Activated CD8-positive, alpha-beta memory T cell treated with anti-CD3 and anti-CD28 coated beads for 1 hour (primary cell): ENCODE measurements at places on chromosomes 4 and X.

DNA sequence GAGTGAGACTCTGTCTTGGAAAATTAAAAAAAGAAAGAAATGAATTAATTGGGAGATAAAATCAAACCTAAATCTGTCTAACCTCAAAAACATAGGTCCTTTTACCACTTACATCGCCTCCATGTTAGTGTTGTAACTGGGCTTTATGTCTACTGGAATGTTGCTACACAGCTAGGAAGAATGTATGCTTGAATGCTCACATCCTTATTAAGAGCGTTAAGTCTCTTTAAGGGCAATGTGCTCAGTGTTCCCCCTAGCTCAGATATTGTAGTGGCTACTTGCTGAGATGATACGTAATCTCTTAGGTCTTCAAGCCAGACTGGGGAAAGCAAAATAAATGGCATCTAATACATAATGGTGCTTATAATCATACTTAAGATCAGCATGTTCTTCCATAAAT, 1072.8 kb downstream of the PDHA2 start:
- no peak for DNase-seq

DNA sequence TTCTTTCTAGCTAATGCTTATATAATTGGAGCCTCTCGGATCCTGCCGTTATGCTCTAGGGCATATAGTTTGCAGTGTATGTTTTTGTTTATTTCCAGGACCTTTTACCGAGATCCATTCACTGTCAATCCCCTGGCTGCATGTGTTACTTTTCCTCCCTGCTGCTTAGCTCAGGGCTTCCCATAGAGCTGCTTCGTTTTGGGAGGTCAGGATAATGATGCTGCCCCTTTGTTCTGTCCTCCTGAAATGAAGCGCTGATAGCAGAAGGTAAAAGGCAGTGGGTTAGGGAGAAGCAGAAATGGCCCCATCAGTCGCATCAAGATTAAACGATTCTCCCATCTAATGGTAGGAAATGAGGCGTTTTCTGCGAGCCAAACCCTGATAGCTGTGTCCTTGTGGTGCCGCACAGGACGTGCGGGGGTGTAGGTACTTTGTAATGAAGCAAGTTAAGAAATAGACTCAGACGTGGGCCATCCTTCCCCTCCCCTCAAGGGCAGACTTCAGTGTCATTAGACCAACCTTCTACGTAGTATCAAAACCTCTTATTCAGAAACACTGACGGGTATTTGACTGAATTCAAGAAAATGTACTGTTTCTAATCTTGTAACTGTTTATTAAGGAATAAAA, 37.3 kb downstream of the AFF2 start:
- DNase-seq, result no peak

GRCh38 chrX:18875256-18875878, 108.5 kb downstream of the PHKA2 start:
- DNase-seq, result no peak

DNA sequence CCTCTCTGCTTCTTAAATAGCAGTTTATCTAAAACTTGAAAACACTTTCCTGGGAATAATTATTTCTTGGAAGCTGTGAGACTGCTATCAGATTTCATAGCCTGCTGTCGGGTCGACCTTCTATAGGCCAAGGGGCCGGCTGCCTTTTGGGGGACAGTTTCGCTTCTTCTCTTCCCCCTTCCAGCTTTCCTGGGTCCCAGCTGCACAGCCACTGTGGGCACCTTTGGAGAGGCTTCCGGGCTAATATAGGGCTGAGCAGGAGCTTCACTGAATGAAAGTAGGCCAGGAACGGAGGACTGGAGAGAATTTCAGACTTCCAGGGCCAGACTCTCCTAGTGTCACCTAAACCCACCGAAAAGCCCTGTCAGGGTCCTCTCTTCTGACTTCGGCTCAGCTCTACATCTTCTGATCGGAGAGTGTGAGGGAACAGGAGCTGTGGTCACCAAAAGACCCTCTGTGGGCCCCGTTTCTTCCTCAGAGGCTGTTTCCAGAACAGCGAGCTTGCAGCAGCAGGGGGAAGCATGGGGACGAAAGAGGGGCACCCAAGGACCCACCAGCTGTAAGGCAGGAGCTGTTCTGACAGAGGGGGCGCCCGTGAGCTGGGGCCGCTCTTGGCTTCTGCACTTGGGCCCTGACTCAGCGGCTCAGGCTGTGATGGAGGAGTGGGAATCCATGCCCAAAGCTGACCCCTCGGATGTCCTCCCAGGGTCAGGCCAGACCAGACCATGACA, 620.6 kb downstream of the BCOR start:
- DNase-seq, result no peak

DNA sequence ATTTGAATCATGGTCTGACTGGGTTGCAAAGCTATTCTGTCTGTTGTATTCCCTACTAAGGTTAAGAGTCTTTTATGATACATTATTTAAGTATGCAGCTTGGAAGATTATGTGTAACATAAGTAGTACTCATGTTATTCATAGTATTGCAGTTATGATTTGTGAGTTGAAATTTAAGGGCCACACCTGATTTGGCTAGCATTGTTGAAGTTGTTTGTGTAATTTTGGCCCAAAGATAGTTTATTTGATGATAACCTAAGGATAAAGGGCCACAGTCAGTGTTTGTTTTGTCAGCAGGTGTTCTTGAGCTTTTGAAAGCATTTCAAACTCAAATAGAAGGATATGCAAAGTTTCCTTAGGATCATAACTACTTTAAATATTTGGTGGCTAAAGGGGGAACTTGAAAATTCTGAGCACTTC, 38.9 kb downstream of the NUDT9 start:
- DNase-seq, result no peak

DNA sequence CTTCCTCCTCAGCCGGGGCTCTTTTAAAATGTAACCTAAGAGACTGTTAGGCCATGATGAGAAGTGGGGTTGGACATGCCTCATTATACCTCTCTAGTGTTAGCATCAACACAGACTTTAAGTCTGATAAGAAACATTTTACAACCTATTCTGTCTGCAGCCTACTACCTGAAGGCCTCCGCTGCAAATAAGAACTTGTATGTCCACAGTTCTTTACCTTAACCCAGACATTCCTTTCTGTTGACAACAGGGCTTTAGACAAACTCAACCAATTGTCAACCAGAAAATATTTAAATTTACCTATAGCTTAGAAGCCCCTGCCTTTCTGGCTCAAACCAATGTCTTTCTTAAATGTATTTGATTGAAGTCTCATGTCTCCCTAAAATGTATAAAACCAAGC, 1418.6 kb downstream of the STIM2 start:
- no peak for DNase-seq

DNA sequence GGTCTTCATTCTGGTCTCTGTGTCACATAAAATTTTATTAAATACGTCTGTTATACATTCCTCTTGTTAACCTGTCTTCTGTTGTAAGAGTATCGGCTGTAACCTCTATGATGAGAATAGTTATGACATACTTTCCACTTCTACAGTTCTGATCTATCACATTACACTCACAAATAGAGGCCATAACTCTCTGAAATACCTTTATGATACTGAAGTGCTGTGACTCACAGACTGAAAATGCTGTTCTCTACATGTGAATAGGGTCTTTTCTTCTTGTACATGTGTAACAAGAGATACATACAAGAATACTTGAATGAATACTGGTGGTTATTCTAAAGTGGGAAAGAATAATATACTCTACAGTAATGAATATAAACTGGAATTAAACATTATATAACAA, 1047.6 kb downstream of the TECRL start:
- DNase-seq, result no peak

DNA sequence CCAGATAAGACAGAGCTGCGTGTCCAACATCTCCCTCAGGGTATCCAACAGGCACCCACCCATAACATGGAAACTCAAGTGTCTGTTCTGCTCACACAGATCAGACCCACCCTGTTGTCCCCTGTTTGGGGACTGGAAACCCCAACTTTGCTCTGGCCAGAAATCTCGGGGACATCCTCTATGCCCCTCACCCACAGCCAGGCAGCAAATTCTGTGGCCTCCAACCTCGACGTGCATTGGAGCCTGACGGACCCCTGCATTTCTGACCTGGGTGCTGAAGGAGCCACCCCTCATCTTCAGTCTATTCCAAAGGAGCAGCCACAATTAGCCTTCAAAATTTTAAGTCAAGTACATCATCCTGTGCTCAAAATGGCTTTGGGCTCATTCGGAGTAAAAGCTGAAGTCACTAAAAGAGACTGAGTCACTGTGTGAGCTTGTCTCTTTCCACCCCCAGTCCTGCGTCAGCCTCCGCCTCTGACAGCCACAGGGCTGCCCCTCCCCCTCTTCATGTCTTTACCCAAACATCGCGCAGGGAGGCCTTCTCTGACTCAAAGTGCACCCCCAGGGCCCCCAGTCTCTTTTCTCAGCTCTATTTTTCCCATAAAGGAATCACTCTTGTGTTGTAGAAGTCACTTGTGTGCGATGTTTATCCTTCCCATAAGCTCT, 24.4 kb upstream of the PDE6B start:
- no peak for DNase-seq

DNA sequence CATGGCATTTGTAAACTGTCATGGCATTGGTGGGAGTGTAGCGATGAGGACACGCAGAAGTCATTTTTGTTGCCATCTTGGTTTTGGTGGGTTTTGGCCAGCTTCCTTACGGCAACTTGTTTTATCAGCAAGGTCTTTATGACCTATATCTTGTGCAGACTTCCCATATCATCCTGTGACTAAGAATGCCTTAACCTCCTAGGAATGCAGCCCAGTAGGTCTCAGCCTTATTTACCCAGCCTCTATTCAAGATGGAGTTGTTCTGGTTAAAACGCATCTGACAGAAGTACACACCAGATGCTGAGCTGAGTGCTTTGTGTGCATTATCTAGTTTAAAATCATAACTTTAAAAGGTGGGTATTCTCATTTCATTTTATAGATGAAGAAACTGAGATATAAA, 268.8 kb upstream of the GALNT7 start:
- DNase-seq, result no peak

DNA sequence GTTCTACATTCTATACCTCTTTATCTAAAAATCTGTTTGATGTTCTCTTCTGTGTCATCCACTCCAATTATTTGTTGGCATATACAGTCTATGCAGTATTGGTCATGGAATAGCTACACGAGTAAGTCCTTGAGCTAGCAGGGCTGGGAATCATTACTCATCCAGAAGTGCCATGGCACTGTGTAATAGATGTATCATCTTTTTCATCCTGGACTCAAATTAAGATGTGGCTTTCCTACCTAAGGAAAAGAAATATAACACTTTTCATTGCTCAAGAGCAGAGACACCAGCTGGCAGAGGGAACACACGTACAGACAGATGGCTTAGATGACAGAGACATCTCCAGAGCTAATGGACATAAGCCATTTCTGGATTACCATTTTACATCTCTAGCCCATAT, 159.8 kb downstream of the FAM13A start:
- no peak for DNase-seq

- no peak for DNase-seq
Measured at GRCh38 chrX:69761633-69762032, 145.7 kb downstream of the EDA start.

- DNase-seq, result no peak
Measured at GRCh38 chr4:10008609-10009005, 12.7 kb downstream of the SLC2A9 start.

- no peak for DNase-seq
Measured at GRCh38 chr4:25703731-25704388, 48.2 kb downstream of the SLC34A2 start.

DNA sequence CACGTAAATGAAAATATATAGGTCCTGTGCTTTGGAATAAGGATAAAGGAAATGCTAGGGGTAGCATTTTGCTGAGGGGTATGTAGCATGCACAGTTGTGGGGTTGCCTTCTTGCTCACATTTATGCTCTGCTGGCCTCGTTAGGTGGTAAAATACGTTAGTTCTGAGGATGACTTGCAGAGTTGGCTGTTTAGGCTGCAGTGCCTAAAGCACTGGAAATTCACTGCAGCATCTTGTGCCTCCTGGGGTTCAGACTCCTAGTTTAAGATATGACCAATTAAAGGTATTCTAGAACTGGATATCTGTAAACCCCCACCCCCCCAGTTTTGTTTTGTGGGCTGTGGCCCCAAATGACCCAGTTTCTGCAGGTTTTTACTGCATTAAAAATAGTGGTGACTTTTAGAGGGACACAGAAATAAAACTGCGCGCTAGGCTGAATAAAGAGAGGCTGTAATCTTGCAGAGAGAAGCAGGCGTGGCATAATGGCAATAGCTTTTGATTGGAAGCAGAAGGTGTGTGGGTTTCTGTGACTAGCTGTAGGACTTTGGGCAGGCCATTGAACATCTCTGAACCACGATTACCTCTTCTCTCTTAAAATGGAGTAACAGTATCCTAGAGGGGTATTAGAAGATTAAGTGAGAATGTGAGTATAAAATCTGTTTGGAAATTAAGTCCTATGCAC, 79.3 kb downstream of the REPS2 start:
- no peak for DNase-seq

GRCh38 chr4:80015407-80016189, 57.4 kb downstream of the ANTXR2 start:
- no peak for DNase-seq

- no peak for DNase-seq
Measured at GRCh38 chr4:115780835-115781234, 667.4 kb upstream of the NDST4 start.

- DNase-seq, result no peak
Measured at GRCh38 chr4:186137196-186137794, 32.8 kb downstream of the FAM149A start.

DNA sequence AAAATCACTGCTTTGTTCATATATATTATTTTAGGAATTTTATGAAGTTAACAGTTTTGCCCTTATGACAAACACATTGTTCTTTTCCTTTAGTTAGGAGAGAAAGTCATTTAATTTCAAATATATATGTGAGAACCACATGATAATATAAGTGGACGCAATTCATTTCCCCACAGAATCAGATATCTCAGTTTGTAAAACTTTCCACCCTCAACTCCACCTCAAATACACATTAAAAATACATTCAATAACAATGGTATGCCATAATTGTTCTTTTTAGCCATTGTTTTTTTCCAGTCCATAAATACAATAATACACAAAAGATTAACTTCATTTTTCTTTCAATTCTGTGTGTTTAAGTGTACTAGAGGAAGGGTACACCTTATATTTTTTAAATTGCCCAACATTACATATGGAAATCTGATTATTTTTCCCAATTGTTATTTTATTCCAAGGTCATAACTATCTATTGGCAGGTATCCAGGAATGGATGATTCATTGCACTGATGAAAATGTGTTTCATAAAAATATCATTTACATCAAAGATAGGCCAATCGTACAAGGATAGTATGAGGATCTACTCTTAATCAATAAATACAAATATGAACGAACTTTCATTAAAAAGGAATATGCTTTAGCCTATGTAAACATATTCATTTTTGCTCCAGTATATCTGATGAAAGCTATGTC, 125.0 kb downstream of the PPP3CA start:
- DNase-seq, result no peak

DNA sequence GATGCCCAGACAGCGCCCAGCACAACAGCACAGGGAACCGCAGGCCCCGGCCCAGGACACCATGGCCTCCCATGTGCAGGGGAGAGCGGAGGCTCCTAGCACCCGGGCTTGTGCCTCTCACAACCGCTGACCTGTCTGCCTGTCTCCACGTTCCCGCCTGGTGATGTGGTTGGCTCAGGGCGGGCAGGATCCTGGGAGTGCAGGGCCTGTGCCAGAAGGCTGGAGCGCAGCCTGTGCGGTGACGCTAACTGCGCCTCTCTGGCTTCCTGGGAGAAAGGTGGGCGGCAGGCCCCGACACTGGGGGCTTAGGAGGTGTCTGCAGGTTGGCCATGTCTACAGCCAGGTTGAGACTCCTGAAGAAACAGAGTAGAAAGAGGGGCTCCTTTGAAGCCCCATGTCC, 48.7 kb downstream of the CPZ start:
- no peak for DNase-seq
